ENCODE measurements at places on chromosomes 1 and 21. TPM values are rescaled to one million over a fixed set of nuclear protein-coding genes. Genes with fewer than 3 reads are reported as not detected.

DNA sequence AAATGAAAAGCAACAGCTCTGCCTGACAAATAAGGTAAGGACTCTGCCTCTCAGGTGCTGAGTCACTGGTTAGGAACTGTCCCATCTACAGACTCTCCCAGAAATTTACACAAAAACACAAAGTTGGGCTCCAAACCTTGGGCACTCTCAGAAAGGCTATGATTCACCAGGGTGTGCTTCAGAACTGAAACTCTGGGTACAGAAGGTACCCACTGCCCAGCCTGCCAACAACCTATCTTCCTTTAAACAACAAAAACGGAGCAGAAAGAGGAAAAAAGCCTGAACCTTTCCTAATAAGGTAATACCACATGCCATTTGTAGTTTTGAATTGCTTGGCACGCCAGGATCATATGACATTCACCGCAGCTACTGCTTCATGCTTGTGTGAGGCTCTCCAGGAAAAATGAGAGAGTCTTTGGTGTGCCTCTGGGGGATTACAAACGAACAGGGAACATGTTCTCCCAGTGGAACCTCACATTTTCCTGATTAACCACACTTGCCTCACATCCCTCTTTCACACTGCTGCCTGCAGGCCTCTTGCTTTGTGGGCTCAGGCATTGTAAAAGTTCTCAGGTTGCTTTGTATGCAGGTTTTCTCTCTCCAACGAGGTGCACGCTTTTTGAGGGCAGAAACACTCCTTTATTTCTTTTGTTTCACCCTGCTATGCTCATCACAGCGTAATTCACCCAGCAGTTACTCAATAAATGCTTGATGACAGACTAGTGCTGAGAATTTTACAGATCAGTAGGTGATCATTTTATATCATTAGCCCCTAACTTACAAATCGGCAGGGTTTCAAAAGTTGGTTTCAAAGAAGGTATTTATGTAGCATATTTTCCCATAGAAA lies 65.1 kb downstream of the GADD45A start:
- no peak for DNase-seq

DNA sequence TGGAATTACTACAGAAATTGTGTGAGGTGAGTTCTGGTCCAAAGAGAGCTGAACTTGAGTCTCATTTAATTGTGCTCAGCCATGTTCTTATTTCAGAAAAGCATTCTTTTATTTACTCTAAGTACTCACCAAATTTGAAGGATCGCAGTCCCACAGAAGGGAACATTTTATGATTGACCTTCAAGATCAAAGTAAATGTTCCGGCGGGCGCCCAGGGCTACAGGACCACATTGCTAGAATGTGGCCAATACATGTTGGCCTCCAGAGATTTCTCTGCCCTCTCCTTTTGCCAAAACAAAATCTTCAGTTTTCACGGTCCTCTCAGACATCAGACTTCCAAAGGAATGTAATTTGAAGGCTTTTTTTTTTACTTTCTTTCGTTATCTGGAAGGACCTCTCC lies 237.8 kb downstream of the FMN2 start:
- no peak for DNase-seq

DNA sequence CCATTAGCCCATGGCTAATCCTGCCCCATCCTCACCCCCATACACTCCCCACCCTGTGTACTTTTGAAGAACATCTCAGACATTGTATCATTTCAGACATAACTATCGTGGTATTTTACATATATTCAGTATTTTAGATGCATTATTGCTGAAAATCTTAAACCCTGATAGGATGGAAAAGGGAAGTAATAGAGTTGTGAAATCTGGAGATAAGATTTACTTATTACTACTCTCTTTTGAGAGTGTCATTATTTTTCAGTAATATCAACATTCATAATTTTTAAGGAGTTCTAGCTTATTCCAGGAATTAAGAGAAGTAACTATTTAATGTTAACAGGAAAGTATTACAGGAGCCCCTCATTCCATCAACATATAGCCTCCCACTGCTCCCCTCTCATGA lies 34.4 kb downstream of the ADCY10 start:
- DNase-seq = no peak

GRCh38 chr1:219220945-219221344 lies 47.3 kb downstream of the LYPLAL1 start:
- DNase-seq = no peak

C1orf185 gene
- not detected for total RNA-seq

Measured in heart left ventricle (tissue), 16 donors.